CD4-positive, alpha-beta T cell treated with Interleukin-1 beta for 1 hour (primary cell): ENCODE measurements at places on chromosomes 6 and 20.

DNA sequence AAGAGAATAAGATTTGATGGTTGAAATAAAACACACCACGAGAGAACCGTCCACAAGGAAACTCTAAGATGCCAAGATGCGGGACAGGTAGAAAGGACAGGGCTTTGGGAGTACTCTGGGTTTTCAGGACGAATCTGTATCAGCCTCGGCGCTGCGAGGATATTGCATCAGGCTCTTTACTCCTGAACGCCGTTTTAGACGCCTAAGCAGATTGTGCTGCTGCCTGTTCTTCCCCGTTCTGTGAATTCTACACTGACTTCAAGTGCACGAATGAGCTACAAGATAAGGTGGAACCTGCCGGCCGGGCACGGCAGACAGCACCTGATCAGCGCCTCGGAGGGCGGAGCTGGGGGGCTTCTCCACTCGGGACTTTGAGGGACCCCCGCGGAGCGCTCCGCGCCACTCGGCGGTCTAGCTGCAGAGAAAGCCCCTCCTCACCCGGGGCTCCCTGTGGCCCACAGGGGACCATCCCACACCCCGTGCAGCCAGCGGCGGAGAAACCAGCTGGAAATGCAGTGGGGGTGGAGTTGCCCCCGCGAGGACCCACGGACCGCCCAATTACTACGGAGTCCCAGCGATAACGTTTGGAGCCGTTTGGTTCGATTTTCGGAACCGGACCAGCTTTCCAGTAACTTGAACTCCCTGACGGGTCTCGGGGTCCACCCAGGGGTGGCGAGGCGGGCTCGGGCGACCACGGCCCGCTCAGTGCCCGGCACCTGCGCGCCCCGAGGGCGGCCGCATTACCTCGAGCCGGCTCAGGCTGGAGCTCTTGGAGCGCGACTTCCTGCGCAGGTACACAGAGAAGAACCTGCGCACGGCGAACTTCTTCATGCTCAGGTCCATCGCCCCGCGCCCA is 646 bp downstream of the RPS6KA2 start:
- peak; percentile 22 for DNase-seq

DNA sequence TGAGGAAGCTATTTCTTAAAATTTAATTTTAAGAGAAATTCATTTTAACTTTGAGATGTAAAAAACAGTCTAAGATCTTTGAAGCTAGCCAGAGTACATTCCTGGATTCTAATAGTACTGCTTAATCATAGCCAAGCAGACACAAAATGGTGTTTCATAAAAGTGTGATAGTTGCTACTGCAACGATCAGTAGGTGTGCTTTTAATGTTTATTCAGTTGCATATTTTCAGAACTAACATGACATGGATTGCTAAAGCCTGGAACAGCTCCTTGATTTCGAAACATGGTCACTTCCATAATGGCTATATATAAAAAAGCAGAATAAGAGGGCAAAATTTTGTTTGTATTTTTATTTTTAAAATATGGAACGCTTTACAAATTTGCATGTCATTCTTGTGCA is 35.5 kb downstream of the SESN1 start:
- no peak for DNase-seq

- DNase-seq = no peak
Observed at GRCh38 chr6:132820629-132821381, 6.4 kb downstream of the RPS12 start.

- DNase-seq = no peak
Observed at GRCh38 chr20:51610761-51611624, 68.5 kb upstream of the NFATC2 start.

GRCh38 chr6:79694156-79694555 is 63.0 kb downstream of the SH3BGRL2 start:
- no peak for DNase-seq

- no peak for DNase-seq
Observed at GRCh38 chr20:33017542-33017941, 10.0 kb downstream of the BPIFB2 start.

- no peak for DNase-seq
Observed at GRCh38 chr20:60869087-60869486, 383.0 kb upstream of the CDH4 start.

- DNase-seq = no peak
Observed at GRCh38 chr6:42899871-42900270, 16.0 kb upstream of the PTCRA start.

GRCh38 chr6:7390226-7390878 is 744 bp downstream of the RIOK1 start:
- no peak for DNase-seq

- DNase-seq = peak; percentile 38
Observed at GRCh38 chr20:53842301-53843099, 227.9 kb downstream of the BCAS1 start.

DNA sequence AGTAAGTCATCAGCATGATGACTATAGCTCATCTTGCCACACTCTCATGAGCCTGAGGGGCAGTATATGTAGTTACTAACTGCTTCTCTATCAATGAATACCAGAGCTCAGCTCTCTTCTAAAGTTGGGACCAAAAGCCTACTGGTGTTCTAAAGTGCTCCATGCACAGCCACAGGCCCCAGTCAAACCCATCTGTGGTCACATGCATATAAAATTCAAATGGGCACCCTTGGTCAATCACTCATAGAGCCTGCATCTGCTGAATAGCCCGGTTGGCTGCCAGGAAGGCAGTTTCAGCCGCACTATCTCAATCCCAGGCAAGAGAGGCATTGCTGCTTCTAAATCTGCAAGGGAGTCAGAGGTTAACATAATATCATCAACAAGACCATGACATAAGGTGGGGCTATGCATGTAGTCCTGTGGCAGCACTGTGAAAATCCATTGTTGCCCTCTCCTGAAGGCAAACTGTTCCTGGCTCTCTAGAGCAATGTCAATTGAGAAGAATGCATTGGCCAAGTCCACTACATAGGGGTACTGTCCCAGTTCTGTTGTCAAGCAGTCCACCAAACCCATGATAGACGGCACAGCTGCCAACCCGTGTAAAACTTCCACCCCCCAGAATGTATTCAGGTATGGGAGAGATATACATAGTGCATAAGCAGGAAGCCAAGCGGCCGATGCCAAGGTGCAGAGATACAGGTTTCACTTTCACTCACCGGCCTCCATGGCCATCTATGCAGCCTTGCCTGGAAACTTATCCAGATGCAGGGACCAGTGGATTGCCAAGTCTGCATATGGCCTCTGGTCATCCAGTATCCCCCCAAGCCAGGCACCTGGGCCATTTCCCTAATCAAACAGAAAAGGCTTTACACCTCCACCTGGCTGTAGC is 76.2 kb downstream of the ALDH8A1 start:
- DNase-seq = peak; percentile 6

- no peak for DNase-seq
Observed at GRCh38 chr20:3109350-3110302, 25.1 kb upstream of the AVP start.

- peak; percentile 90 for DNase-seq
Observed at GRCh38 chr6:157021344-157021992, 244.3 kb downstream of the ARID1B start.

DNA sequence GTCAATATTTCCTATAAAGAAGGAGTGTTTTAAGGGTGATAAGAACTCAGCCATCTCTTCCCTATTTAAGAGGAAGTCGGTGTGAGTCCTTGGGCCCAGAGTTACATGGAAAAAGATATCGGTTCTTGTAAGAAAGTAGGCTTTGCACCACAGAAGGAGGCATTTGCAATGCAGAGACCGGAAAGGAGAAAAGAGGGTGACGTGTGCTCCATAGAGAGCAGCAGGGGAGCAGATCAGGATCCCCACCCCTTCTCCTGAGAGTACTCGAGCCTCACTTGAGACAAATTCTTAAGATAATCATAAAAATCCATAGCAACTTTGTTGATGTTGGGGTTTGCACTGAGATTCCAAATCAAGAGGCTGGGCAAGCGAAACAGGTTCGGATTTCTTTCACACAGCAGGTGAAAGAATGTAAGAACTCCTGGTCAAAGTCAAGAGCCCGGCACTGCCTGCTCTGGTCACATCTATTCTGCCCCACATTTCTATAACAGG is 27.8 kb downstream of the FOXA2 start:
- no peak for DNase-seq

DNA sequence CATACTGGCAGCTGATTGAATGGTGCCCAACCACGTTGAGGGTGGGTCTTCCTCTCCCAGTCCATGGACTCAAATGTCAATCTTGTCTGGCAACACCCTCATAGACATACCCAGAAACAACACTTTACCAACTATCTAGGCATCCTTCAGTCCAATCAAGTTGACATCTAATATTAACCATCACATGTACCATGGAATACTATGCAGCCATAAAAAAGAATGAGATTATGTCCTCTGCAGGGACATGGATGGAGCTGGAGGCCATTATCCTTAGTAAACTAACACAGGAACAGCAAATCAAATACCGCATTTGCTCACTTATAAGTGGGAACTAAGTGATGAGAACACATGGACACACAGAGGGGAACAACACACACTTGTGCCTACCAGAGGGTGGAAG is 206.9 kb upstream of the RNF217 start:
- DNase-seq = no peak

DNA sequence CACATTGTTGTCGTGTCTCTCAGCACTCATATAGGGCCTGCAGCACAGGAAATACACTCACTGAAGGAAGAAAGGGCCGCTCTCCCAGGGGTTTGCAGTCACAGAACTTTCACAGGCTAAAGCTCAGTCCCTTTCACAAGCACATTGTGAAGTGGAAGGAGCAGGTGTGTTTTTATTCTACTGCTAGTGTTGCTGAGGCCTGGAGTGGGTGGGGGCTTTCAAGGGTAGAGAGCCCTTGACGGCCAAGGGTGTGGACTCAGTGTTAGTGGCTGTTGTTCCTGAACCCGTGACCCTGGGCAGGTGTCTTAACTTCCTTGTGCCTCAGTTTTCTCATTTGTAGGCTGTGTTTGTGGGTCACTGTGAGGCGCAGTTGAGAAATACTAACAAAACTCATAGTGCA is 66.2 kb upstream of the SLC22A1 start:
- no peak for DNase-seq

GRCh38 chr6:123338394-123338793 is 298.4 kb downstream of the TRDN start:
- no peak for DNase-seq

DNA sequence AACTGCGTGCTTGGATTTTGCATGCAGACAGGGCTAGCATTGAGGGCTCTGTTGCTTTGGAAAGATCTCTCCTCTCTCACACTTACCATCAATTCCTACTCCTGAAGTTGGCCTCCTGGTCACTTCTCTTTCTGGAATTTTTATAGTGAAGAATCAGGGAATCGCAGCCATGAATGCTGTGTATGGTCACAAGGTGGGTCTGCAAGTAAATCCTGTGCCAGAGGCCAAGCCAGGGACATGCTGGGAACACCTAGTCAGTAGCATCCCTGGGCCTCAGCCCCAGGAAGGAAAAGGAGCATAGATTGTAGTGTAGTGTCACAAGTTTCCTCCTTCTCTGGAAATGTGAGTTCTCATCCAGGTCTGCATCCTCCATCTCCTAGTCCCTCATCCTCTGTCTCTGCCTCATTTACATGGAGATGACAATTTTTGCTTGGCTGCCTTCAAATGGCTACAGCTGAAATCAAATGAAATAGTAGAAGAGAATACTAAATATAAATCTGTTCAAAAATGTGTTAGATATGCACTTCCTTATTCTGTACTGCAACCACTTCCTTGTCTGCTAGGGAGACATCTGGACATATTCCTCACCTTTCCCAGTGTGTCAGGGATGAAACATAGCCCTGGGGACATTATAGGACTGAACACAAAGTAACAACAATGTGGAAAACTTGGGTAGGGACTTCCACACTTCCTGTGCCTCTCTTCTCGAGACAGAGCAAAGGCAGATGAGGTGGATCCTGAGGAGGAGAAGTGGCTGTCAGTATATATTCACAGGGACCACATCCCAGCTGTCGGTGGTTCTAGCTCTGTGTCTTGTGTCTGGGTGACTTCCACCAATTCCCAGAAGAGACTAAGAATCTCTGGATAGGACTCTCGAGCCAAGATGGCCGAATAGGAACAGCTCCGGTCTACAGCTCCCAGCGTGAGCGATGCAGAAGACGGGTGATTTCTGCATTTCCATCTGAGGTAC is 17.0 kb downstream of the CST9 start:
- no peak for DNase-seq

DNA sequence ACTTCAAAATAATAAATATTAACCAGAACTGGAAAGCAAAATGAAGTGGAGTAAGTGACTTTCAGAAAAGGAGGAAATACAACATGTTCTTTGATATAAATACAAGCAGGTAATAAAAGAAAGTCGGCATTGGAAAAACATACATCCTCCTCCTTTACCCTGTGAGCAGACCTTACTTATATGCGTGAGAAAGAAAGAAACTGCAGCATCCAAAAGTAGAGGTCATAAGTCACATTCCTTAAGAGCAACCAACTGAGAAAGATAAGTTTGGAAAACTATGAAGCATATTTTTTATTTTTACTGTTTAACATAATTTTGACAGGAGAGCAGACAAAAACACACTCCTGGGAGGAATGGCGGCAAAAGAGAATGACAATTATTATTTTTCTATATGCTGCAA is 155.5 kb downstream of the HACE1 start:
- no peak for DNase-seq

DNA sequence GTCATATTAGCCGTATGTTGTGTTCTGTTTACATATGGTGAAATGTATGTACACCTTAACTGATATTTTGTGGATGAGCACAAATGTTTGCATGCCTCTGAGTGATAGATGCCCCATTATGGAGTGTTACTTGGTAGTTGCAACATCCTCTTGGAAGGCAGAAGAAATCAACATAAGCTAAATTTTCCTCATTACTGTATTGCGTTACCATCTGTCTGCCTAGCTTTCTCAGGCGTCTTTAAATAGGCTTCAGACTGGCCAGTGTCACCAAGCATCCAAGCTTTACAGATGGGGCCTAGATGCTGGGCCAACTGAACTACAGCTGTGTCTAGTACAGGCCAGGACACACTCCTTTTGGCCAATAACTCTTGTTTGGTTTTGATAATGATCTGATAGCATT is 250.6 kb downstream of the SAMD5 start:
- no peak for DNase-seq

DNA sequence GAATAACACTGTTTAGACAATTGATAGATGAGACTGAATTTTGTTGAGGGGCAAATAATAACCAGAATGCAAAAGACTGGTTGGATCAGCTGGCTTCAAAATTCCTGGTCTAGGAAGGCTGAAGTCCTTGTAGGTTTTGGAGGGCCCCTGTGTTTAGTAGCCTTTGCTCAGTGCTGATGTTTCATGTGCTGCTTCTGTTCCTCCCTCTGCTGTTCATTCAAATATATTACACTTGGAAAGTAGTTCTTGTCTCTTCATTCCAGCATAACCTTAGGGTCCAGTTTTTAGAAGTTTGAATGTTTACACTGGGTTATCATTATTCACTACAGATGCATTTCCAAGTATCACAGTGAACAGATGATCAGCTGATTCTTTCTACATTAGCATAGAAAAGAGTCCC is 72.5 kb downstream of the FLRT3 start:
- DNase-seq = no peak

- no peak for DNase-seq
Observed at GRCh38 chr6:115766745-115767462, 293.8 kb downstream of the FRK start.

- no peak for DNase-seq
Observed at GRCh38 chr20:61956396-61957342, 109.0 kb downstream of the TAF4 start.

GRCh38 chr20:59811681-59812171 is 121.7 kb downstream of the SYCP2 start:
- no peak for DNase-seq
